ENCODE measurements at places on chromosomes 3 and 15. TPM values are rescaled to one million over a fixed set of nuclear protein-coding genes. Genes with fewer than 3 reads are reported as not detected.

The CSTA gene
- total RNA-seq = not detected

GRCh38 chr3:180974286-180974685 is 15.2 kb downstream of the DNAJC19 start:
- DNase-seq = no peak

The THPO gene
- total RNA-seq = not detected

The CCDC33 gene
- total RNA-seq = not detected

DNA sequence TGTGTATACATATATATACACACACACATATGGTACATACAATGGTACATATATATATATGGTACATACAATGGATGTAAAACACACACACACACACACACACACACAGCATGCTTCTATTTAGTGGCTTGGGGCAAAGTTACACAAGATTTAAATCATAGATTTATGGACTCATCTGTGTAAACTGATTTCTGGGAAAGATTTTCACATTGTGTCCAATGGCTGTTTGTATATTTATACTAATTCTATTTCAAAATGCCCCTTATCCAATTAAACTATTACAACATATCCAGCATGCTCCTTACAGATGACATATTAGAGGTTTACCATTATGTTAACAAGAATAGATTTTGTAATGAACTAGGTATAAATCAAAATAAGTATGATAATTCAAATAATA is 94.9 kb downstream of the ANO10 start:
- no peak for DNase-seq

DNA sequence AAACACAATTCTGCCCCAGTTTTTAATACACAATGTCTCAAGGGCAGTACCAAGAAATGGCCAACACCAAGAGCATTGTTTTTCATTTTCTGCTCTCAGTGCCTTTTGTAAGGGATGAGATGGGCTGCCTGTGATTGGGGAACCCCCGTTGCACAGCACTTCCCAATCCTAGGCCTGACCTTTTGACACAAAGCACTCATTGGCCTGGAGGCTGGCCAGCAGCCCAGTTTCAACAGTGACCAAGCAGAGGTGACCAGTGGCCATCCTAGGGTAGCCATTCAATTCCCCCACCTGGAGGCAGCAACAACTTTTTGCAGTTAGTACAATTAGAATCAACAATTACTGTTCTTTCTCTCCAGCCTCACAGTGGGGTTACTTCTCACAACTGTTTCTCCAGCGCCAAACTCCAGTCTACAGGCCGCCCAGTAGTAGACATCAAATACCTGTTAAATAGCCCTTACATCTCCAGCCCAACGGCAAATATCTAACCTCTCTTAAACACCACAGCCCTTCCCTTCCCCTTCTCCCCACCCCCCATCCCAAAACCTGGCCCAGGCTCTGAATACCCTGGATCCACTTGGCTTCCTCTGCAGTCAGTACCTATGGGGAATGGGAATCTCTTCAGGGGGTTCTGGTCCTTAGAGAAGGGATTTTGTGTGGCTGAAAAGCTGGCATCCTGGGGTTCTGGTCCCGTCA is 8.9 kb upstream of the LRRC2 start:
- DNase-seq = no peak

DNA sequence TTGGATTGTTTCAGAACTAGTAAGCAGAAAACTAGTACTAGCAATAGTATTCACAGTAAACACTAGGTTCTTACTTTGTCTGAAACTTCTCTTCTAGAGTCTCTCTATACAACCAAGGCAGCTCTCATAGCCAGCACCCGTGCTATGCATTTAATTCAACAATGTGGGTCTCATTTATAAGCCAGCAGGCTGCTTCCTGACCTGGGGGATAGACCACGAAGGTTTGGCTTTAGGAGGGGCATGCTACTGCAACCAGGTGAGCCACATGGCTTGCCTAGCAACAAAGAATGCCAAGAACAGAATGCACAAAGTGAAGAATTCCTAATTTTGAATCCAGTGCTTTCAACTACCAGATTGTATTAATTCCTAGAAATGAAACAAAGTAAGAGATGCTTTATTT is 213.8 kb downstream of the CHST2 start:
- DNase-seq = no peak

The C2CD4B gene
- total RNA-seq = 0.26 TPM

Measured in Panc1 (cell line).